ENCODE measurements at places on chromosomes 4 and X.

GRCh38 chr4:183533698-183534097 lies 28.8 kb downstream of the ING2 start:
- DNase-seq: no peak

- no peak for DNase-seq
Measured at GRCh38 chr4:174616661-174617060, 94.4 kb upstream of the HPGD start.

- no peak for DNase-seq
Measured at GRCh38 chrX:134461437-134461836, 1.5 kb downstream of the HPRT1 start.

GRCh38 chr4:8906991-8907595 lies 35.5 kb upstream of the HMX1 start:
- peak; percentile 2 for DNase-seq

DNA sequence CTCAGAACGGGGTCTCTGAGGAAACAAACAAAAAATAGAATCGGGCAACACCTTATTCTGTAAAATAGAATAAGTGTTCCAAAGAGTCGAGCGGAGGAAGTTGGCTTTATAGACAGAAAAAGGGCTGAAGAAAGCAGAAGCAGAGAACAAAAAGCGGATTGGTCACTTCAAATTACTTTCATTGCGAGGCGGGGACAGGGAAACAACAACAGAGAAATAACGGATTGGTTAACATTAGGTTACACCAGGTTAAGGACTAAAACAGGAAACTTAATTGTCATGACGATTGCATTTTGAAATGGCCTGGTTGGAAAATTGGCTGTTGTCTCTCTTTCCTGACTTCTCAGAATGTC lies 433 bp upstream of the COQ2 start:
- DNase-seq: peak; percentile 38

DNA sequence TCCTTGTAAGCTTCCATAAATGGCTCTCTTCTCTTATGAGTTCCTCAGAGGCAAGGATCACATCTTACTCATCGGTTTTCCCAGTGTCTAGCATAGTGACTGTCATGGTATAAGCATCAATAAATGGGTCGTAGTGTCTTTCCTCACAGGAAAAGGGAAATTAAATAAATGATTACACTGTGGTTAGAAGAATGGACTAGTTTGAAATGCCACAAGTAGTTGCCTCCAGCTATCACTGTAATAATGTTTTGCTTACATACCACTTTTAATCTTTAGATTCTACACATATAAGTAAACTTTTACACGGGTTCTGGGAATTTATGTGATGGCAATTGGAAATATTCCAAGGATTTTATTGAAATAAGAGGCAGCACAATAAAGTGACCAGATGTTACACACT lies 152.8 kb upstream of the CXorf51A start:
- DNase-seq: no peak

- no peak for DNase-seq
Measured at GRCh38 chr4:5870701-5871100, 22.2 kb downstream of the CRMP1 start.

DNA sequence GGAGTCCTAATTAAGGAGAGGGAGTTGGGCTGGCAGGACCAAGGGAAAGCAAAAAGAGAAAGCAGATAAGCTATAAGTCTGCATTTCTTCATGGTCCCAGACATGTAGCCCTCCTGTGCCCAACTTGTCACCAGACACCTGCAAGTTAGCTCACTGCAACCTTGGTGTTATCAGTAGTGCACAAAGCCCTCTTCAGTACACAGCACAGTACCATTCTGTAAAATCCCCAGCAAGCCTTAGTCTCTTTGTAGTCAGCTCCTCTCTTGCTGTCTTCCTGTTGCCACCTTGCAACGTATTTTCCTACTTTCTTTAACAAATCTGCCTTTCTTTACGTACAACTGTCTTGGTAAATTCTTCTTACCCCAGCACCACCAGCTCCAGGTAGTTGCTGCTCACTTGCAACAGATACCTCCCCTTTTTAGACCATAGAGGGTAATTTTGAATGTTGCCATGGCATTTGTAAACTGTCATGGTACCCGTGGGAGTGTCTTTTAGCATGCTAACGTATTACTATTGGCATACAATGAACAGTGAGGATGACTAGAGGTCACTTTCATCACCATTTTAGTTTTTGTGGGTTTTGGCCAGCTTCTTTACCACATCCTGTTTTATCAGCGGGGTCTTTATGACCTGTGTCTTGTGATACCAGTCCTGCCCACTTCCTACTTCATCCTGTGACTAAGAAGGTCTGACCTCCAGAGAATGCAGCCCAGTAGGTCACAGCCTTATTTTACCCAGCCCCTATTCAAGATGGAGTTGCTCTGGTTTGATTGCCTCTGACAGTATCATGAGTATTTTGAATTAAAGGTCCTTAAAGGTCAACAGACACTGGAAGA lies 28.3 kb upstream of the AP1S2 start:
- DNase-seq: no peak

DNA sequence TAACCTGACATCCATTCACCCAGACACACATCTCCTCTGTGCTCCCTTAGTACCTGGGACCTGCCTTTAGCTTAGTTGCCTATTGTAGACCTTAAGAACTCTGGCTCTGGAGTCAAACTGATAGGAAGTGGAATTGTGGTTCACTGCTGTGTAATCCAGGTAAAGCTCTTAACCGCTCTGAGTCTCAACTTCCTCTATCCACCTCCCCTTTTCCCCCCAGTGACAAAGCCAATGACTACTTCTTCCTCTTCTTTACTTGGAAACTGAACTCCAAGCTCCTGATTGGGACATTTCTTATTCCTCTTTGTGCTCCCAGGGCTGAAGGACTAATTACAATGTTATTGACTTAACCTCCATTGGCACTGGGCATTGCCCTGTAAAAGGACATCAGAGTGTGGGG lies 94.1 kb downstream of the DRD5 start:
- no peak for DNase-seq

- no peak for DNase-seq
Measured at GRCh38 chrX:46759645-46759974, 692 bp upstream of the SLC9A7 start.

DNA sequence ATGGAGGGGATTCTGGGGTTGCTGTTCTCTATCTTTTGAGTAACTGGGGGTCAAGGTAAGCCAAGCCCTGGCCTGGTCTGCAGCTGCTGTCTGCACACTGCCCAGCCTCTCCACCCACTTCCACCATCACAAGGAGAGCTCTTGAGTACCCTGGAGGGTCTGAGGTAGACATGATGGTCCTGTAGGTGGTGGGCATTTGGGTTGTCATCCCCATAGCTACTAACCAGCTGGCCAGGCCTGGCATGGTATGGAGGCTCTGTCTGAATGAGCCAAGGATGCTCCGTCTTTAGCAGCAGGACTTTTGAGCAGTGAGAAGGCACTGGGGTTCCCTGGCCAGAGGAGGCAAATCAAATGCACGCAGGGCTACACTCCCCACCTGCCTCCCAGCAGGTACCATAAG lies 82.7 kb downstream of the NHSL2 start:
- DNase-seq: no peak

- no peak for DNase-seq
Measured at GRCh38 chr4:86461849-86462248, 102.0 kb upstream of the MAPK10 start.

- DNase-seq: no peak
Measured at GRCh38 chr4:180333162-180333561, 1910.0 kb upstream of the TENM3 start.

GRCh38 chr4:56234098-56234497 lies 153.2 kb downstream of the AASDH start:
- no peak for DNase-seq

DNA sequence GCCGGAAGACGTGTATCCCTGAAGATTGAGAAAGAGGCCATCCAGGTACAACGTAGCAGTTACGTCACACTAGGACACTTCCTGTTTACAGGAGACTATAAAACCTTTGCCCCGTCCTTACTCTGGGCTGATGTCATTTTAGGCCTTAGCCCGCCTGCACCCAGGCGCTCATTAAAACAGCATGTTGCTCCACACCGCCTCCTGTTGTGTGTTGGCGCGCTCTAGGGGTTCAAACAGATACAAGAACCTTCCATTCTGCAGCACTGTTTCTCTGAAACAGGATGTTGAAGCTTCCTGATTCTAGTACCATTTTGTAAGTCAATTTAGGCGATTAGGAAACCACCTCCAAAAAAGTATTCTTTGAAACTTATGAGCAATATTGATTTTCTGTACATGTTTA lies 722.1 kb downstream of the PCDH7 start:
- DNase-seq: no peak

GRCh38 chr4:8234715-8235114 lies 34.8 kb upstream of the HTRA3 start:
- no peak for DNase-seq

DNA sequence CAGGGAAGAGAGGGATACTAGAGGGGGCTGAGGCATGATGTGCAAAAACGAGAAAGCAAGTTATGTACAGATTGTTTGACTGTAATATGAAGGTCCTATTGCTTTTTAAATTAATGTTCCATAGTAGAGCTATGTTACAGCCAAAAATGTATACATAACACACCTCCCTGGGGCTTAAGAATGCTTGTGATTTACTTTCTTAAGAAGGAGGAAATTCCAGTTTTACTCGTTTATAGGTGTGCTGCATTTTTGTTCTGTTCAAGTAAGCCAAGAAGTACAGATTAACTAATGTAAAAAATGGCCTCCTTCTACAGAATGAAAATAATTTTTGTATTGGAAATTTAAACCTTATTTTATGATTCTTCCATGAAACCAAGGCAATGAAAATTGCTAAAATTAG lies 614.4 kb upstream of the NR3C2 start:
- DNase-seq: no peak

DNA sequence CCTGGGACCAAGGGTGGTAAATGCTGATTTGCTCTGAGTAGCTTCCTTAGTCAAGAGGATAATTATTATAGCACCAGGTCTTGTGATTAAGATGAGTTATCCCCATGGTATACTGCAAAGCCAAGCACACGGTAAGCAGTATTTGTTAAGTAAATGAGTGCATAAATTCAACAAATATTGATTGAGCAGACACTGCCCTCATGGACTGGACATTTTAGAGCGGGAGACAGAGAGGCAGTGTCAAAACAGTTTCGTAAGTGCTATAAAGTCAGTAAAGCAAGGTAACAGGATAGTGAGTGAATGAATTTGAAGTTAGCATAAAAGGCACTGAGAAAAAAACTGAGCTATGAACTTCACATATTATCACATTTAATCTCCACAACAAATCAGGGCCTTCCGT lies 13.9 kb downstream of the PHF8 start:
- DNase-seq: no peak

GRCh38 chr4:143019351-143019750 lies 165.4 kb upstream of the USP38 start:
- DNase-seq: no peak

DNA sequence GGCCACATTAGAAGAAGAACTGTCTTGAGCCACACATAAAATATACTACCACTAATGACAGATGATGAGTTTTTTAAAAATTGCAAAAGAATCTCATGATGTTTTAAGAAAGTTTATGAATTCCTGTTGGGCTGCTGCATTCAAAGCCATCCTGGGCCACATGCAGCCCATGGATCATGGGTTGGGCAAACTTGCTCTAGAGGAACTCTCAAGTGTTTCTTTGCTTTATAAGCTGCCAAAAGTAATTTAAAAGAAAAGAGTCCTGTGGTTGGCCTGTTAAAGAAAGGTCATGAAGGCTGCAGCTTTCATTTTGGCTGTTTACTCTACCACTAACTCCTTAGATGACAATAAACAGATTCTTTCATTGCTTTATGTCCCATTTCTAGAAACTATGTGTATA lies 218.2 kb downstream of the SCFD2 start:
- no peak for DNase-seq

GRCh38 chrX:130626521-130626920 lies 224.7 kb downstream of the RBMX2 start:
- DNase-seq: no peak

- no peak for DNase-seq
Measured at GRCh38 chr4:106601519-106601918, 232.9 kb upstream of the GIMD1 start.

GRCh38 chr4:69649207-69649606 lies 3.8 kb downstream of the UGT2A1 start:
- DNase-seq: no peak

DNA sequence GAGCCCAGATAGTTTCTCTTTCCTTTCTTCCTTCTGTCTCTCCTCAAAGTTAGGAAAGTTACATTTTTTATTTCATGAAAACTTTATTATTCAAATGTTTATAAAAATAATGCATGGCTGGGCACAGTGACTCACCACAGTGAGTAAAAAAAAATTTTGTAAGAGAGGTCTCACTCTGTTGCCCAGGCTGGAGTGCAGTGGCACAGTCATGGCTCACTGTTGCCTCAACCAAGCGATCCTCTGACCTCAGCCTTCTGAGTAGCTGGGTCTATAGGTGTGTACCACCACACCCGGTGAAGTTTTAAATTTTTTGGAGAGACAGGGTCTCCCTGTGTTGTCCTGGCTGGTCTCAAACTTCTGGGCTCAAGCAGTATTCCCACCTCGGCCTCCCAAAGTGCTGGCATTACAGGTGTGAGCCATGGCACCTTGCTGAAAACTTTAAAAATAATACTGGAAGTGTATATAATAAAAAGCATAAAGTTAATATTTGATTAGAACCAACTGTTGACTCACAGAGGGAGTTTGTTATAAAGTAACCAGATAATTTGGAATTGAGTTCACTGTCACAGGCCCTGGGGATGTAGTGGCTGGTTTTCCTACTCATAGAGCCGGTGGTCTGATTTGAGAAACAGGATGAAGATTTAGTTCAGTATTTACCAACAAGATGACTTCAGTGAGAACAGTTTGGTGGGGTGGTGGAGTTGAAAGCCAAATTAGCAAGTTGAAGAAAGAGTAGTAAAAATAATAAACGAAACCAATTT lies 18.0 kb downstream of the CMC4 start:
- DNase-seq: no peak

DNA sequence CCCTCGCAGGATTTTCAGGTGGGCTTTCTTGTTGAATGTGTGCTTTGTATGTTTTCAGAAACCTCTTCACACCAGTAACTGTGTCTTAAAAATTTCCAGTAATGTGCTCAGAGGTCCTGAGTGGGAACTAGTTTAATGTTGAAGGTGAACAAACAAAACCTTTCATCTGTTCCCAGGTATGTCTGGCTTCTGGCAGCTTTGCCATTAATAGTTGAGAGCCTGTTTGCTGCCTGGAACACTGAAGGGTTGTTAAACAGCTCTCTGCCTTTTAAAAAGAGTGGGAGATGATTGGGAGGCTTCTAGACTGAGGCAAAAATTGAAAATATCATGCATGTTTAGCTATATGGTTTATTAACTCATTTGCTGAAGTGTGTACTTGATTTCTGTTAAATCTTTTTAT lies 161.2 kb upstream of the AGTR2 start:
- DNase-seq: no peak

GRCh38 chr4:100696531-100696930 lies 178.7 kb upstream of the EMCN start:
- DNase-seq: no peak

GRCh38 chr4:148048598-148048997 lies 316.7 kb downstream of the ARHGAP10 start:
- DNase-seq: no peak

GRCh38 chr4:3387943-3388361 lies 53.8 kb upstream of the HGFAC start:
- DNase-seq: no peak

GRCh38 chrX:123476611-123477219 lies 256.1 kb downstream of the THOC2 start:
- DNase-seq: no peak

- no peak for DNase-seq
Measured at GRCh38 chrX:42490111-42490510, 287.9 kb downstream of the PPP1R2C start.

GRCh38 chrX:101206471-101206870 lies 13.1 kb upstream of the DRP2 start:
- DNase-seq: no peak

- DNase-seq: no peak
Measured at GRCh38 chr4:163385466-163385865, 41.8 kb downstream of the NPY5R start.

- DNase-seq: peak; percentile 11
Measured at GRCh38 chr4:8907596-8908205, 36.1 kb upstream of the HMX1 start.
